ENCODE measurements at places on chromosomes 3 and 15.

DNA sequence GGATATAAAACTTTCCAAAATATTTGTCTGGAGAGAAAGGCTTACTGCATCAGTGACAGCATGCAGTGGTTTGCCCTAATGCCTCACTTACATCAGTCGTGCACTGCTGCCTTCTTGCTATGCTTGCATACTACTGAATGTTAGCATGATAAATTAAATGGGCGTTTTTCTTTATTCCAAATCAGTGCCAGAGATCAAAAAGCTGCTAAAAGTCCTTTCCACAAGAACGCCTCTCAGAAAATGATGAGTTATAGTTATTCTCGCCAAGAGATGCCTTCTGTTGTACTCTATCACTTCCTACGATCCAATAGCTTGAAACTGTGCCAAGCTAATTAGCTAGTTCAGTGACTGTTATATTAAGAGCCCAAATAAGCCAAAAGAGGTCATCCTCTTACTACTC is 345.8 kb upstream of the ROBO2 start:
- DNase-seq = no peak

- no peak for DNase-seq
Measured at GRCh38 chr3:42488687-42489086, 13.8 kb upstream of the VIPR1 start.

DNA sequence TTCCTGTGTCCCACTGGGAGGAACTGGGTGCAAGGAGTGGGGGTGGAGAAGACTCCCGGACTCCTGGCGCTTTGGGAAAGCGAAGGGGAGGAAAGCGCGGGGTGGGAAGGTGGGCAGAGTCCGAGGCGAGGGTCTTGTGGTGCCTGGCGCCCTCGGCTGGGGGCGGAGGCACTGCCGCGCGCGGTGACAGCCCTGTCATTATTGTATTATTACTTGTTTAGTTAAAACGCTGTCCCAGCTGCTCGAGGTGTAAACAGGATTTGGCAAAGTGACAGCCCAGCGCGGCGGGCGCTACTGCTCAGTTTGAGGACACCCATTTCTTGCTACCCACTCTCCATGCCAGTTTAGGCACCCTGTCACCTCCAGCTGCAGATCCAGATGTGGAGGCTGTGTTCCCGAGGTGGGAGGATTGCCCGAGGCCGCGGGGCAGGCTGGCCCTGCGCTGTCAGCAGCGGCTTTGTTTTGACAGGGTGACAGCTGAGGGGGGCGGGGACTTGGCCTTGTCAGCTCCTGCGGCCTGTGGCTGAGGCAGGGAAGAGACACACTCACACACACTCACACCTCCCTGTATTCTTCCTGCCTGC is 1.0 kb downstream of the KAT2B start:
- DNase-seq = peak; percentile 81

DNA sequence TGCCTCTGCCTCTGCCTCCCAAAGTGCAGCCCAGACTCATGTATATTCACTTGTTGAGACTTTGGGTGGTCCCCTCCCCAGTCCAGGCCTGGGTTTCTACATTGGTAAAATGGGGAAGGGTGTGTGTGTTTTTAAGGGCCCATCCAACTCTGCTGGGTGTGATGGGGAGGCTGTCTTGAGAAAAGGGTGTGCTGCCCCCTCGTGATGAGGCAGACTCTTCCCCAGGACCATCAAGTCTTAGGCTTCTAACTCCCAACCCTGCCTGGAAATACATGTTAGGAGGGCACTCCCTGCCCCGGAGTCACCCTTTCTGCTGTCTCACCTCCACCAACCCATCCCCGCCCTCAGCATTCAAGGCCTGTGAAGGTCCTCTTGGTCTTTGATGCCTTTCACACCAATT is 4.4 kb upstream of the PTPN23 start:
- DNase-seq = no peak

- DNase-seq = no peak
Measured at GRCh38 chr15:51497806-51498205, 124.8 kb downstream of the DMXL2 start.

GRCh38 chr3:53748512-53749271 is 97.5 kb downstream of the CHDH start:
- no peak for DNase-seq

DNA sequence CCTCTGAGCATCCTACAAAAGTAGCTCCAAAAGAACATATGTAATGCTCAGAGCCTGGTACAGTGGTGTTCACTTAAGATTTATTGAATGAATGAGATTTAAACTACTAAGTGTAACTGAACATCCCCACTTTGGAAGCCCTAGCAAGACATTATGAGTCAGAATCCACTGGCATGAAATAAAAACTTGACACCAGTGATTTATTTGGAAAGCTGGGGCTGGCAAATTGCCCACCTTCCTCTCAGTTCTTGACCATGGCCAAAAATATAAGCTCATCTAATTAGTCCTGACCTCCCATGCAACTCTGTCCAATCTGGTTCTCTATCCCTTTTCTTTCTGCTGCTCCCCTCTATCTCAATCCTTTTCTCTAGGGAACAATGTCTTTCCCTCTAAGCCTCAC is 418.0 kb downstream of the PLCL2 start:
- no peak for DNase-seq

GRCh38 chr3:177824190-177824786 is 627.0 kb upstream of the TBL1XR1 start:
- DNase-seq = no peak

DNA sequence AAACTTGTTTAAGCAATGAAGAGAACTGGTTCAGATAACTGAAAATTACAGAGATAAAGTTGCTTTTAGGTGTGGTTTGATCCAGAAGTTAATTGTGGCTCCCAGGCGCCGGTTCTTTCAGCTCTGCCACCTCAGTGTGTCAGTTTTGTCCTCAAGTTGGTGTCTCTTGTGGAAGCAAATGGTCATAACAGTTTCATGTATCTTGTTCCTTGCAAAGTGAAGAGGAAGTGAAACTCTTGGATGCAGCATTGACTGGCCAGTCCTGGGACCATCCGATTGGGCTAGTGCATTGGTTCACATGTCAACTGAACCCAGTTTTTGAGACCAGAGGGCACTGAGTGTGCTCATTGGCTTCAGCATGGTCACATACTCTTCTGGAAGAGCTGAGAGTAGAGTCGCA is 181.4 kb upstream of the GRM7 start:
- DNase-seq = no peak

GRCh38 chr3:181009225-181009624 is 19.7 kb upstream of the DNAJC19 start:
- peak; percentile 29 for DNase-seq

DNA sequence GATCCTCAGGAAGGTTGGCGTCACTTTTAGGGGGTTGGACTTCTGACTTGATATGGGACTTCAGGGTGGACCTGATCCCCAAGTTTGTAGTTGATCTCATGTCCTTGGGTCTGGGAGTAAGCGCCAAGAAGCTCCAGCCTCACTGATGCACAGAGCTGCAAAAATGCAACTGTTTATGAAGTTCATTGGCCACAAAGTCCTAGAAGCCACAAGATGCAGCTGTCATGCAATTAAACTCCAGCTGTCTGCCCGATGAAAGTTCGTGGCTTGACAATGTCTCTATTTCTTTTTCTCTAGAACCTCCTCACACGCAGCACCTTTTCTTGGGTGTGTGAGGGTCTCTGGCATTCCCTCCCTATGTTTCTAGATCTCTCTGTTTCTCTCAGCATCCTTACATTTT is 9.2 kb upstream of the ACAN start:
- DNase-seq = no peak

DNA sequence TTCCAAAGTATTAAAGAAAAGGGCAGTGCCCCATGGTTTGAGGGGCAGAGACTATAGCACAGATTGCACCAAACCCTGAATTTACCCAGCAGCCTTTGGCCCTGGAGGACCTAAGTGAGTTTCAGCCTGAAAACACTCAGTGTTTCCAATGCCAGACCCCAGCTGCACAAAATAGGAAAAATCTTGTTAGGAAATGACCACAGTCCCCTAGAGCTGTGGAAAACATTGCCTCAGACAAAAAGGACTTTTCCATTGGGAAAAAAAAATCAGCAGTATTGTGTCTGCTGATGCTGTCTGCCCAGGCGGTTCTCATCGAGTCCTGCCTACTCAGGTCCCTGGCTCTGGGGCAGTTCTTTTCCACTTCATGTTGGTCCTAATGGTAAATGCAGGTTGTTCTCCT is 121.7 kb upstream of the DLG1 start:
- no peak for DNase-seq

DNA sequence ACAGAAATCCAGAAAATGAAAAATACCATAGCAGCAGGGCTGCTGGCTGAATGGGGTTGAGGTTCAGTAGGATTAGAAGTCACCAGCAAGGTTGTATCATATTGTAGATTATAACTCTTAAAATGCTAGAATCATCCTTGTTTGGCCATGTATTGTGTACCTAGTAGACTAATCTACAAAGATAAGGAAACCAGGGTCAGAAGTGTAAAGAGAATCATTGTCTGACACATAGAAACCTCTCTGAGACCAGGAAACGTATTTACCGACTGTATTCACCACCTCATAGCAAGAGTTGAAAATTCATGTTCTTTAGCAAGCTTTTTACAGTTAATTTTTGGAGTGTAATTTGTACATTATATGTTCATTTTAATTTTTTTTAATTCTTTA is 168.8 kb downstream of the ECT2 start:
- DNase-seq = no peak

DNA sequence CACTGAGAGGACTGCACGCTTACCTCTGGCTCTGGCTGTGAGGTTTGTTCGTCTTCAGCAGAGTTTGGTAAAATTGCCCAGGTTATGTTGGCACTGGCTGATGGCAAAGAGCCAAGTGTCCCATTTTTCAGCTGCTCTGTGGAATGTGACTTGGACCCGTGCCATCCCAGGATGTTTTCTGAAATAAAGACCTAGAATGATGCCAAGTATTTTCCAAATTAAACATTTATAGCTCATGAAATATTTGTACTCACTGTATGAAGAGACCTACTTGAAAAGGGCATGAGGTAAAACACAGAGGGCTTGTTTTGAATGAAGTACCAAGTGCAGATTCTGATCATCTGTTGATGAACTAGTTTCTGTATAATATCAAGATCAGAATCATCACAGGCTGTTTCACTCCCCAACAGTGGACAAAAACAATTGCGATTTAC is 200.5 kb downstream of the STT3B start:
- DNase-seq = no peak

DNA sequence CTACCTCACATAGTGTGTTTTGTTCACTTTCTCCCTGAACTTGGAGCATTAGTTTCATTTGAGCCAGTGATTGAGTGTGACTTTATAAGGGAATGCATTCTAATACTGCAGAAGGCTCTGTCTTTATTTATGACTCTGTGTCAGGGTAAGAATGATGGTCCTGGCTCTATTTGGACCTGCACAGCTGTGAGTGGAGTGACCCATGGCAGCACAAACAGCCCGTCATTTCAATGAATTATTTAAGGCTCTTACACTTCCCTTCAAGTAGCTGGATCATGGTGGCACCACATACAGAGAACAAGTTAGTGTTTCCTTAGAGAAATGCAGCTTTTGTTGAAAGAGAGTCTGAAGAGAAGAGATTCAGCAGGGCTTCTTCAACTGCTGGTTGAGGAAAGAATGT is 16.4 kb downstream of the TMEM108 start:
- no peak for DNase-seq

DNA sequence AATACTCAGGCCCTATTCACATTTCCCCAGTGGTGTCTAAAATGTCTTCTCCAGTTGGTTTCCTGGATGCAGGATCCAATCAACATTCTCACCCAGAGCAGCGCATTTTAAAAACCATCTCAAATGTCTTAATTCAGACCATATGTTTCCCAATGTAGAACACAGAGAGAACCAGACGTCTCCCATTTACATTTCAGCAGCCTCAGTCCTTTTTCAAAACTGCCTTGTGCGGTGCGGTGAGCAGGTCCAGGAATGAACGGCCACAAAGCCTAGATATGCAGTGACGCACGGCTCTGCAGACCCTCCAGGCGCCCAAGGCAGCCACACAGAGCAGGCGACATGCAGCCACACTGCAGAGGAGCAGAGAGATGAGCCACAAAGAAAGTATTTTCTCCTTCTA is 66.1 kb upstream of the MEX3B start:
- DNase-seq = no peak

DNA sequence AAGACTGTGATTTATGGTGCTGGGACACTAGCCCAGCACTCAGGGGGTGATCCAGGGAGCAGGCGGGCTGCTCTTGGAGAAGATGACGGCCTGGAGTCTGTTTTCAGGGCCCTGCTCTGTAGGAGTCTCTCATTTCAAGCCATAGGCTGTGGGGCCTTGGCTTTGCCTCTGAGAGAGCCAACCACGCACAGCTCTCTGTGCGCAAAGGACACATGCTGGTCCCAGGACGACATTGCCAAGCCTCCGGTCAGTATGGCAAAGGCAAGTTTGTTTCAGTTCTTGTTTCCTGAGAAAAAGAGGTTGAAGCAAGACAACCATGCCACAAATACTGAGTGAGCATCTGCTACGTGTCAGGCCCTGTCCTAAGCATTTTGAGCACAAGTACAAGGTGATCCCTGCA is 197.1 kb downstream of the EPHB1 start:
- DNase-seq = no peak

DNA sequence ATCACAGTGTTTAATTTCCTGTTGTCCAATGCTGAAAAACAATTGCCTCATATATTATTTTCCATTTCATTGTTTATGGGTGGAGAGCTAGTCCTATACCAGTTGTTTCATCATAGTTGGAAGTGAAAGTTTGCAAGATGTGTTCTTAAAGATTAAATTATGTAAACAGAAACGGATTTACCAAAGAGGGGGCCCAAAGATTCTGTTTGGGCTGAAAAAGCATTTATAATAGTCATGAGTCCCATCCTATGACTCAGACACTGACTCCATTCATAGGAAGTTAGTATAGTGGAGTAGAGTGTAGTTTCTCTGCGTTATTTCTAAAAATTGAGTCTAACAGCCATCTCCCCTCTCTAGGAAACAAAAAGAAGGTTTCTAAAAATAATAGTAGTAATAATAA is 24.3 kb downstream of the NFKBIZ start:
- no peak for DNase-seq

- DNase-seq = no peak
Measured at GRCh38 chr3:196399485-196399945, 32.7 kb downstream of the UBXN7 start.

GRCh38 chr15:67564021-67564967 is 21.8 kb downstream of the MAP2K5 start:
- no peak for DNase-seq

GRCh38 chr3:142228964-142229363 is 3.6 kb upstream of the GK5 start:
- DNase-seq = no peak

DNA sequence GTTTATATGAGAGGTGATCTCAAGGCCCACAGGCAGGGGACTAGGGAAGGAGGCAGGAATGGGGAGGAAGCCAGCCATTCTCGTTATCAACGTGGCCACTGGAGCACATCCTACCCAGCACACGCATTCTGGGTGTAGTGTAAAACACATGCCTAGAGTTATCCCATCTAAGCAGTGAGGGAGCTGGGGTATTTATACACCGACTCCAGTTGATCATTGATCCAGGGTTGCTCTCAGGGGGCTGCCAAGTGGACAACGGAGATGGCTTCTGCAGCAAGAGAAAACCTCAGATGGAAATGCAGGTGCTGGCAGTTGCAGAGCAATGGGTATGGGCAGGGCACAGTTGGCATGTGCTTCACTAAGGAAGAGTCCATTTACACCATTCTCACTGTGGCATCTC is 30.4 kb upstream of the SYNM start:
- DNase-seq = no peak
